ENCODE measurements at places on chromosomes 12 and 14.

GRCh38 chr12:125113789-125114188, 48.6 kb downstream of the AACS start:
- no peak for DNase-seq

- DNase-seq, result no peak
These were observed 252.8 kb downstream of the TMEM117 start for GRCh38 chr12:44088647-44089046.

- DNase-seq, result no peak
These were observed 73.4 kb downstream of the ZNF664 start for GRCh38 chr12:124046456-124046740.

GRCh38 chr14:46626876-46627275, 24.7 kb downstream of the RPL10L start:
- DNase-seq, result no peak

DNA sequence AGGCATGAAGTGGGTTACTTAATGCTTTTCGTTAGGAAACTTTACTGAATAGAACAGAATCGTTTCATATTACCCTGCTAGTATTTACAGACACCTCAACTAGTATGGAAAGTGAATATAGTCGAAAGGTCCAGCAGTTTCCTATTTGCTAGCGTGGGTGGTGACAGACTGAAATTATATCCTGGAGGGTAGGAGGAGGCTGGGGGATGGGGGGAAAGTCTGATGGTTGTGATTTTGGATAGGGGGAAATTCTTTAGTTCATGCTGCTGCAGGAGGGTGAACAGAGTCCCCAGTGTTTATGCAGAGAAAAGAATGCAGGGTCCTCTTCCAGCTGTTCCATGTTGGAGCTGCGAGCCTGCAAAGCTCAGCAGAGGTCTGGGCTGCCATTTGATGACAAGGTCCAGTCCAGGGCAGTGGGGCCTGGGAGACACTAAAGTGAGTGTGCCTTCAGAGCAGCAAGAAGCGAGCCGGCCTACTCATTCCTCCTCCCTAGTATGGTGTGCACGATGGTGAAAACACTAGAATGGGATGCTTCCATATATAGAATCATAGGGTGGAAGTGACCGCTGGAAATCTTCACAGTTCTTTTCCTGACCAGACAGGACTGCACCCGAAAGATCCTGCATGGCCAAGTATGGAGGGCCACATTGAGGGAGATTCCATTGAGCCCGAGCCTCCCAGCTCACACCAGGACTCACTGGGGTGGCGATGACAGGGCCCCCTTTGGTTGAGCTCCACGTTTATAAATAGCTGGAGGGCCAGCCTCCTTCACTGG, 2.1 kb downstream of the SAMD4A start:
- DNase-seq, result no peak

GRCh38 chr14:85653029-85653428, 123.1 kb downstream of the FLRT2 start:
- no peak for DNase-seq

- DNase-seq, result no peak
These were observed 8.9 kb downstream of the TGFB3 start for GRCh38 chr14:75972801-75973421.

GRCh38 chr12:53185582-53186153, 4.9 kb upstream of the CSAD start:
- no peak for DNase-seq

DNA sequence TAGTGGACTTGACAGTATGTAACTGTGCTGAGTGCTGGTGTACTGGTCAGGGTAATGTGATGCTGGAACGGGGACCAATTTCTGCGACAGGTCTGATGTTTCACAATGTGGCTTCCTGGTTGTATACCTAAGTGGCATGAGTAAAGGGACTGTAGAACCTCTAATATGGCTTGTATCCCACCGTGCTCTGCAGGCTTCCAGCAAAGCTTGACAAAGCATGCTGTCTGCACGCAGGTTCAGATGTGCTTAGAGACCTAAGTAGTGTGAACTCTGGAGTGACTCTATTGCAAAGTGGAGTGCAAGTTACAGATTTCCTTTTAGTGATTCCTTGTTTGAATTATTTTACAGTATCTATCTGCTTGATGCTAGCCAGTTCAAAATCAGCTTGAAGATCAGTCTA, 415.8 kb upstream of the NOVA1 start:
- no peak for DNase-seq
